ENCODE measurements at places on chromosomes 3 and 15.

DNA sequence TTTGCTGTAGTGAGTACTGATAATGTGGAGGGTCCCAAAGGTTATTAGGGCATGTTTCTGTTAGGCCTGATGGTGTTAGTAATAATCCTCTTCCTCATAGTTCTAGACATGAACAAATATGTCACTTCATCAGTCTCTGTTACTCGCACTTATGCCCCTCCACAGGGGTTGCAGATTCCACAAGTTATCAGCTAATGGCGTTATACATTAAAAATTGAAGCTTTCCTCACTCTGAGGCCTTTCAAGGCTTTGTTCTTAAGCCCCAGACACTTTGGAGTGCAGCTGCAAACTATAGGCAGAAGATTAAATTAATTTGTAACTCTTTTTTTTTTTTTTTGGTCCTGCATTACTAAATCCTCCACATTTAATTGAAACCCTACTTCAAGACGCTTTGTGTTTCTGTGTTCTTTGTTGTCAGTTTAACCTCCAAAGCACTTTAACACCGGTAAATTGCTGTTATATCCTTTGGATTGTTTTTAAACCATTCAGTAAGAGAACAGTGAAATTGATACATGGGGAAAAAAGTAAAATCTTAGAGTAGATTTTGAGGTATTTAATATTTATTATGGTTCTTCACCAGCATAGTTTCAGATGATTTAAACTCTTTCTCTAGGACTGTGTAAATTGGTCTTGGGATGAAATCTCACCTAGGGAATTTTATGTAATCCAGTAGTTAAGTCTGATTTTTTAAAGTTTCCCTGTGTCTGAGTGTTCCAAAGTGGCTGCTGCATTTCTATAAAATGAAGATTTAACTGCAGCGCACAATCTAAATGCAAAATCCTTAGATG, 103.1 kb upstream of the SKOR1 start:
- H3K27ac ChIP-seq, result no peak overlapping the region
- no peaks in the 10 kb centered on the region for H3K27me3 ChIP-seq
- no peak overlapping the region for H3K4me3 ChIP-seq
- no peaks in the 10 kb centered on the region for H3K36me3 ChIP-seq
- DNase-seq, result no peak

DNA sequence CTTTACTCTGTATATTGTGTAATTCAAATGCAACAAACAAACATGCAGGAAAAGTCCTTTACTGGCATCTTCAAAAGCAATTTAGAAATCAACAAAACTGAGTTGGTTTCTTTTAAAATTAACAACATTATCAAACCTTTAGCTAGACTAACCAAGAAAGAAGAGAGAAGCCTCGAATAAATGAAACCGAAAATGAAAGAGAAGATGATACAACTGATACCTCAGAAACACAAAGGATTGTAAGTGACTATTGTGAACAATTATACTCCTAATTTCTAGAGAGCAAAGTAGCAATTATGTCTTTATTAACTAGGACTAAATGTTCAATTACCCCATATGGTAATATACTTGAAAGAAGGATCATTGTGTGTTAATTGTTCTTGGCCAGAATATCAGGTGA, 49.2 kb upstream of the P3H2 start:
- no peak for DNase-seq
- no peak overlapping the region for H3K4me3 ChIP-seq
- H3K27me3 ChIP-seq, result no peaks in the 10 kb centered on the region
- no peaks in the 10 kb centered on the region for H3K36me3 ChIP-seq
- no peak overlapping the region for H3K27ac ChIP-seq

DNA sequence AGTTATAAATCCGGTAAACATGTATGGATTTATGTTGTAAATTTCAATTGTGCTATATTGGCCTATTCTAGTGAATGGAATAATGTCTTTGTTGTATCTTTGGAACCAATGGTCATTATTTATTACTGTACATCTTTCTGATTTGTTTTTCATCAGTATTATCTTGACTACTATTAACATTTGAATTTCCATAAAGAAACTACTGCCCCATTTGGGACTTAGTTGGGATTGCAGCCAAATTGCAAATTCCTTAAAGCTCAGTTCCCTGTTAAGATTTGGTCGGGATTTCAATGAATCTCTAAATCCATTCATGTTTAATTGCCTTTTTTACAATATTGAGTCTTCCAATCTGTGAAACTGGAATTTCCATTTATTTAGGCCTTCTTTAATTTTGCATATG, 822.4 kb upstream of the CADM2 start:
- no peaks in the 10 kb centered on the region for H3K27me3 ChIP-seq
- H3K4me1 ChIP-seq, result no peaks in the 10 kb centered on the region
- DNase-seq, result no peak
- no peak overlapping the region for H3K27ac ChIP-seq

DNA sequence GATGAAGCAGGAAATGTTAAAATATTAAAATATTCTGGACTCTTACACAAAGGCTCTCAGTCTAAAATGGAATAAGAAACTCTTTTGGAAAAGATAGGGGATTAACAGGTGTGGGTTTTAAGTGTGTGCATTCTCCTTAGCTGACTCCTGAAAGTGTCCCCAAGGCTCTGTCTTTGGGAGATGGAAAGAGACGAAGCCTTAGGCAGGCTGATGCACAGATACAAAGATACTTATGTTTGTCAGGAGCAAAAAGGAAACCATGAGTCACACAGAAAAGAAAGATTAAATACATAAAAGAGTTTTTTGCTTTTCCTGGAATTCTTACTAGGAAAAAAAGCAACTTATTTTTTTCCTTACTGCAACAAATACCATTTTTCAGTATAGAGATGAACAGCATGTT, 23.8 kb upstream of the ABI3BP start:
- H3K4me1 ChIP-seq, result no peaks in the 10 kb centered on the region
- DNase-seq, result no peak
- H3K4me3 ChIP-seq, result no peak overlapping the region
- no peaks in the 10 kb centered on the region for H3K27me3 ChIP-seq
- H3K36me3 ChIP-seq, result no peaks in the 10 kb centered on the region

DNA sequence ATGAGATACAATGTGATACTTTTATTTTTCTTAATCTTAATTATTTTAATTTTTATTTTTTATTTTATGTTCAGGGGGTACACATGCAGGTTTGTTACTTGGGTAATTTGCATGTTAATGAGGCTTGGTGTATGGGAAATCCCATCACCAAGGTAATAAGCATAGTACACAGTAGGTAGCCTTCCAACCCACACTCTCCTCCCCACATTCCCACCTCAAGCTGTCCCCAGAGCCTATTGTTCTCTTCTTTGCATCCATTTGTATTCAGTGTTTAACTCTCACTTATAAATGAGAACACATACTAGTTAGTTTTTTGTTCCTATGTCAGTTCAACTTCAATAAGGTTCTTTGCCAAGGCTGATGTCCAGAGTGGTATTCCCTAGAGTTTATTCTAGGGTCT, 1375.4 kb downstream of the NSUN3 start:
- no peaks in the 10 kb centered on the region for H3K4me1 ChIP-seq
- no peak for DNase-seq
- no peaks in the 10 kb centered on the region for H3K36me3 ChIP-seq

Measured in uterus (tissue), 4 donors.